ENCODE measurements at places on chromosomes 3 and 15. TPM values are rescaled to one million over a fixed set of nuclear protein-coding genes. Genes with fewer than 3 reads are reported as not detected.

The SPINT1 gene
- total RNA-seq: 117 TPM

DNA sequence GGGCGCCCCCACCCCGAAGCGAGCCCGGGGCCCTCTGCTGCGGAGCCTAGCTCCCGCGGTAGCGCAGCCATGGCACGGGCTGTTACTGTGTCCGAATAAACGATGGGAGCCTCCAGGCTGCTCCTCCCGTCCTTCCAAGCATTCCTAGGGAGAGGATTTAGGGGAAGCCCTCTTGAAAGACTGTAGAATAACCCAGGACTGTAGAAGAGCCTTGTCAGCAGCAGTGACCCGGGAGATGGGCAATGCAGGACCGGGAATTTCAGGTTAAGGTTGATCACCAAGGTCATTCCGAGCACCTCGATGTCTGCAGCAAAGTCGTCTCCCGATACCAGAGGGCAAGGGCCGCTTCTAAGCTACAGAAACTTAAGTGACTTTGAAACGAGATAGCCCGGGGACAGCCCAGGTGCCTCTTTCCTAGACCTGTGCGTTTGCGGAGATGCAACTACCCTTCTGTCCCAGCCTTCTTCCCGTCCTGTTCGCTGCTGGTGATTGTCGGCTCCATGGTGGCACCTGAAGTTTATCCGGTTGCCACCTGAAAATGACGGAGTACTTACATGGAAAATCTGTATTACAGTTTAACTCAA, 753 bp upstream of the MYO5A start:
- no peak for DNase-seq

GRCh38 chr15:72851586-72851985, 68.0 kb upstream of the ADPGK start:
- no peak for DNase-seq

DNA sequence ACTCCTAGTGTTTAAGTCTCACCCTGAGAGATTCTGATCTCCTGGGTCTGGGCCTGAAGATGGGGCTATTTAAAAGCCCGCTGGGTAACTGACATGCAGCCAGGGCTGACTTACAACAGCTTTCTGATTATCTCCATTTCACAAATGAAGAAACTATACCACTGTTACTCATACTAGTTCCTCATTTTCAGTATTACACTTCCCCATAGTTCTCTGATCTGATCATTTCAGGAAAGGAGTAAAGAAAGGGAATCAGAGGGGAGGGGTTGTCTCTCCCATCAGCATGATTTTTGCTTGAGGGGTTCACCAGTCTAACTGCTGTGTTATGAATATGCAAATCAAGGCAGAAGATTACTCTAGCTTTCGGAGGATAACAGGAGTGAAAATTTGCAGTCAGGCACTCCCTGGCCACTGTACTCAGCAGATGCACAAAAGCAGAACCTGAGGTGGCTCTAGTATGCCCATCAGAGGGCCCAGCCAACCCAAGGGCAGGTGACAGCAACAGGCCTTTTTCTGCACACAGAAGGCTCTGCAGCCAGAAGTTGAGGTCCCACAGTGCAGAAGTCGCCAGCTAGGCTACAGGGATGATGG, 59.4 kb downstream of the DAPK2 start:
- DNase-seq: no peak

DNA sequence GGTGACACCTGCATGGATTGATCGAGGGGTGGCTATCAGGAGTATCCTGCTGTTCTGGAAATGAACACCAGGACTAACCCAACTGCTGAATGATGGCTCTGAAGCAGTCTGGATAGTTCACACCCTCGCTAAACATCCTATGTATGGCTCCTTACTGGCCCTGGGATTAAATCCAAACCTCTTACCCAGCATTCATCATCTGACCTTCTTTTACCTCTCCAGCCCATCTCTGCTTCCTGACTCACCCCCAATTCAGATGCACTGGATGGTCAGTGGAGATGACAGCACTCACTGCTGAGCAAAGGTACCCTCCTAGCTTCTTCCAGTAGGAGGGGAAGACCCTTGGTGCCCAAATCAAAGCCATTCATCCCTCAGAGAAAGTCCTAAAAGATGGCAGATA, 235.2 kb upstream of the TRIM42 start:
- no peak for DNase-seq

GRCh38 chr3:100613721-100614390, 4.5 kb downstream of the ADGRG7 start:
- no peak for DNase-seq

DNA sequence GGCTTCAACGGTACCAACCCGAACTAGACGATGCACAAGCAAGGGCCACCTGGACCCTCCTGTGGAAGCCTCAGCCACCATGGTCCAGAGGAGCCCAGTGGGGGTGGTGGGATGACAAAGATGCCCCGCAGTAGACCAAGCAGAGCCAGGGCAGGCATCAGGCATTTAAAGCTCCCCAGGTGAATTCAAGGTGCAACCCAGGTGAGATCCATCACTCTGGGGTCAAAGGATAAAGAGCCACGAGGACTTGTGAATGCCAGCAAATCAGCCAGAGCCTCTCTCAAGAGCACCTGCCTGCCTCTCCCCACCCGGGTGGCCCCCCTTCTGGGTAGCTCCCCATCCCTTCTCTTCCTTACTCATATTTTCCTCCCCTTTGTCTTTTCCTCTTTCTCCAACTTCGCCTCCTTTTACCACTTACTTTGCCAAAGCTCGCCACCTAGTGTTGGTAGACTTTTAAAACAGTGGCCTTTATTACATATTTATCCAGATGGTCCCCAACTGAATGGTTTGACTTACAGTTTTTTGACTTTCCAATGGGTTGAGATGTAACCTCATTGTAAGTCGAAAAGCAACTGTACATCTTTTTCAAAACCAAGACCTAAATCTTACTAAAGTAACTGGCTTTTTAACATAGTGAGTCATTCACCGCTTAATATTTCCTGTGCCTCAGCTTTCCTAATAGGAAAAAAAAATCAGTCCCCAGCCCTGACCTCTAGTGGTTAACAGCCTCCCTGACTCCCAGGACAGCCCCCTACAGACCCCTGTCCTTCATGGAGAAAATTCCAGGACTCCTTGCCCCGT, 18.8 kb downstream of the PLA2G4F start:
- peak; percentile 56 for DNase-seq

DNA sequence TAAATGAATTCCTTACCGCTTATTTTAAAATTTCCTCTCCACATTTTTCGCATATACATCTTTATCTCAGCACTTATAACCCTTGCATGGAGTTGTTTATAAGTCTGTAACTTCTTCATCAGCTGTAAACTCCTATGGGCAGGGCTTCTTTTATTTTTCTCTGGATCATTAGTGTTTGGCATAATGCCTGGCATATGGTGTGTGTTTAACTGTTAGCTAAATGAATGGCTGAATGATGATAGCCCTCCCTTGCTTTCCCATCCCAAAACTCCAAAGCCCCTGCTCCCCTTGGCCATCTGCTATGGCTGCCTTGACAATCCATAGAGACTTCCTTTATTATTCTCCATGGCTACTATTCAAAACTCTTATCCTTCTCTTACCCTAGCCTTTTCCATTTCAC, 48.1 kb upstream of the SEMA6D start:
- DNase-seq: no peak

Data from H1 (cell line).